Osteoblast (primary cell): ENCODE measurements at places on chromosomes 4 and X. TPM values are rescaled to one million over a fixed set of nuclear protein-coding genes. Genes with fewer than 3 reads are reported as not detected.

Gene ANXA10
- total RNA-seq: 1.1 and 1.2 TPM in 2 replicates

- no peak overlapping the region for H3K4me3 ChIP-seq
- H3K27me3 ChIP-seq: no peaks in the 10 kb centered on the region
- no peak for DNase-seq
- H3K4me1 ChIP-seq: no peaks in the 10 kb centered on the region
- H3K36me3 ChIP-seq: no peaks in the 10 kb centered on the region
Observed at GRCh38 chr4:101697266-101697665, 93.3 kb upstream of the BANK1 start.

Gene SYTL4
- 2.9 TPM in 2 replicates for total RNA-seq

GRCh38 chr4:83267121-83267829 lies 17.3 kb downstream of the COQ2 start:
- H3K27me3 ChIP-seq: no peaks in the 10 kb centered on the region
- H3K4me3 ChIP-seq: no peak overlapping the region
- H3K36me3 ChIP-seq: no peaks in the 10 kb centered on the region
- DNase-seq: peak; percentile 62
- peaks cover 37% of the 10 kb centered on the region for H3K4me1 ChIP-seq

DNA sequence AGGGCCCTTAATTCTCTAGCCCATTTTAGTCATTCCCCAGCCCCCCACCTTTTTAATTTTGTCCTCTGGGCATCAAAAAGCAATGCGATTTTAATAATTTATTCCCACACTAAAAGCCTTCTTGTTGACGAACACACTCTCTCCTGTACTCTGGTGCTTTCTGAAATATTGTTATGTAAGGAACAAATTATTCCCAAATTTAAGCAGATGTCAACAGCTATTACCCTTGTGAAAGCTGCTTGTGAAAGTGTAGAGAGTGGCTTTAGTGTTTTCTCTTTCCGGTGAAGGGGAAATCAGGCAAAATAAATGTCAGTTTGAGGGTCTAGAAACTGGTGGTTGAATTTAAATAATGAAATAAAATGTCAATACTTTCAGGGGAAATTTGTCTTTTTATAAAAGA lies 221.2 kb upstream of the CNKSR2 start:
- no peak overlapping the region for H3K4me3 ChIP-seq
- no peaks in the 10 kb centered on the region for H3K4me1 ChIP-seq
- H3K36me3 ChIP-seq: no peaks in the 10 kb centered on the region
- no peaks in the 10 kb centered on the region for H3K27me3 ChIP-seq
- DNase-seq: no peak
- H3K27ac ChIP-seq: peak overlapping the region; percentile 37
